ENCODE measurements at places on chromosomes 12 and 14.

DNA sequence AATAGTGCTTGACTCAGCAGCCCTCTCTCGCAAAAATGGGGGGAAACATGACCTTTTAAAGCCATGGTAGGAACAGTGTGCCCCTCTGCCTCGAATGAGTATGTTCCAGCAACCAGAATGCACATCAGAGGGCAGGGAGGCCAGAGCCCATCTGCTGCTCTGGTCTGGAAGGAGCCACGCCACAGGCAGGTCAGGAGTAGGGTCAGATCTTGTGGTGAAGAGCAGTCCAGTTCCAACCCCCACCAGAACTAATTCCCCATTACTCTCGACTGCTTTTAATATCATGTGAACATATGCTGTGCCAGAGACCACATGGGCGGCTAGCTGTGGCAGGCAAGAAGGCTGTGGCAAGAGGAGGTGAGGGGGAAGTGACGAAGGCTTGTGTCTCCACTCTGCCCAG is 34.6 kb upstream of the TMX1 start:
- no peak overlapping the region for H3K4me3 ChIP-seq
- H3K4me1 ChIP-seq, result no peaks in the 10 kb centered on the region
- H3K27me3 ChIP-seq, result no peaks in the 10 kb centered on the region
- no peak for DNase-seq

DNA sequence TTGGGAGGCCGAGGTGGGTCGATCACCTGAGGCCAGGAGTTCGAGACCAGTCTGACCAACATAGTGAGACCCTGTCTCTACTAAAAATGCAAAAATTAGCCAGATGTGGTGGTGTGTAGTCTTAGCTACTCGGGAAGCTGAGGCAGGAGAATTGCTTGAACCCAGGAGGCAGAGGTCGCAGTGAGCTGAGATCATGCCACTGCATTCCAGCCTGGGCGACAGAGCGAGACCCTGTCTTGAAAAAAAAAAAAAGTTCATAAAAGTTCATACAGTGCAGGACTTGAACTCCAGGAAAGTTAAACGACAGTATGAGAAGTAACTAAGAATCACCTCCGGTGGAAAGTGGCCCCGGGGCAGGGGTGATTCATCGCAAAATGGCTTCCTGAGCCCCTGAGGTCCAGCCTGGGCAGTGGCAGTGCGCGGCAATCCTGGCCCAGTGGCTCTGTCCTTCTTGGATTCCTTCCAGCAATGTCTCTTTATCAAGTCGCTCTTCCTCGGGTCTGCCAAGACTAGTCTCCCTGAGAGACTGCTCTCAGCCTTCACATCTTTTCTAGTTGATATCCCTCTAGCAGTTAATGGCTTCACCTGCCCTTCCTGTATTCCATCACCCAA is 16.7 kb upstream of the MAP1LC3B2 start:
- H3K36me3 ChIP-seq, result no peaks in the 10 kb centered on the region
- no peak overlapping the region for H3K27ac ChIP-seq
- peaks cover 8% of the 10 kb centered on the region for H3K4me1 ChIP-seq
- no peaks in the 10 kb centered on the region for H3K27me3 ChIP-seq
- no peak overlapping the region for H3K4me3 ChIP-seq

DNA sequence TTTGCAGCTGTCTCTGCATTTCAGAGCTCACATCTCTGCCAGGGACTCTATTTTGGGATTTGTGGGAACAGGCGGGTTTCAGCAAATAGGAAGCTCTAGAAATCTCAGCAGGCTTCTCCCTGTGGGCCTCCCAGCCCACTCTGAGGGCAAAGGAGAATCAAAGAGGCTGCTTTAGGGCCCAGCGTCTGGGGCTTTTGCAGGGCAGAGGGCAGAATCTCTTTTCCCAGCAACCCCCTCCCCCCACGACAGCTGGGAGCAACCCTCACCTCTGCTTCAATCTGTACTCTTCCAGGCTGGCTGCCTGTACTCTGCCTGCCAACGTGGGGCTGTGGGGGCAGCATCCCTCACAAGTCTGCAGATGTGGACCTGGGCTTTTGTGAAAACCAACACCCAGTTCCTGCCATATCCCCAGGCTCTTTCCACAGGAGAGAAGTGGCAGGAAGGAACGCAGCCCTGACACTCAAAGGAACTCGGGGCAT is 529.6 kb upstream of the TBX3 start:
- no peaks in the 10 kb centered on the region for H3K27me3 ChIP-seq
- H3K4me1 ChIP-seq, result no peaks in the 10 kb centered on the region
- no peaks in the 10 kb centered on the region for H3K36me3 ChIP-seq

GRCh38 chr12:15863984-15864383 is 18.2 kb upstream of the STRAP start:
- no peak overlapping the region for H3K27ac ChIP-seq
- peak; percentile 11 for DNase-seq
- H3K4me1 ChIP-seq, result no peaks in the 10 kb centered on the region
- no peaks in the 10 kb centered on the region for H3K36me3 ChIP-seq

GRCh38 chr14:89233184-89233583 is 183.8 kb downstream of the FOXN3 start:
- no peak overlapping the region for H3K4me3 ChIP-seq
- no peaks in the 10 kb centered on the region for H3K36me3 ChIP-seq
- no peaks in the 10 kb centered on the region for H3K27me3 ChIP-seq
- no peak for DNase-seq
- no peak overlapping the region for H3K27ac ChIP-seq
- peaks cover 8% of the 10 kb centered on the region for H3K4me1 ChIP-seq

GRCh38 chr14:28785096-28785952 is 18.7 kb downstream of the FOXG1 start:
- no peaks in the 10 kb centered on the region for H3K36me3 ChIP-seq
- no peak overlapping the region for H3K4me3 ChIP-seq
- no peaks in the 10 kb centered on the region for H3K4me1 ChIP-seq
- peaks cover 17% of the 10 kb centered on the region for H3K27me3 ChIP-seq

DNA sequence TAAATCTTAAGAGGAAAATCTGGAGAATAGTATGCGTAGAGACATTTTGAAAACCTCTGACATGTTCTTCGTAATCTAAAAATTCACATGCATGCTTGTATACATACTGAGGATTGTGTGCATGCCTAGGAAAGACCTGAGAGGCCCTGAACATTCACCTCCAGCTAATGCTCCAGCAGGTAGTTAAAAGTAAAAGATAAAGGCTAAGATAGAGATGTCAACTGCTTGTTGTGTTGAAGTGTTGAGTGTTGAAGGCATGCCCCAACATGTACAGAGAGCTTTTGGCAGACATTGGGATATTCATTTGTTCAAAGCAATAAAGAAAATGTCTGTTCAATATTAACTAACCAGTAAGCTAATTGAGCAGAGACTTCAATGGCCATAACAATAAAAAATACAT is 118.6 kb upstream of the SYT1 start:
- H3K27ac ChIP-seq, result no peak overlapping the region
- H3K36me3 ChIP-seq, result no peaks in the 10 kb centered on the region
- no peak for DNase-seq
- no peaks in the 10 kb centered on the region for H3K27me3 ChIP-seq

DNA sequence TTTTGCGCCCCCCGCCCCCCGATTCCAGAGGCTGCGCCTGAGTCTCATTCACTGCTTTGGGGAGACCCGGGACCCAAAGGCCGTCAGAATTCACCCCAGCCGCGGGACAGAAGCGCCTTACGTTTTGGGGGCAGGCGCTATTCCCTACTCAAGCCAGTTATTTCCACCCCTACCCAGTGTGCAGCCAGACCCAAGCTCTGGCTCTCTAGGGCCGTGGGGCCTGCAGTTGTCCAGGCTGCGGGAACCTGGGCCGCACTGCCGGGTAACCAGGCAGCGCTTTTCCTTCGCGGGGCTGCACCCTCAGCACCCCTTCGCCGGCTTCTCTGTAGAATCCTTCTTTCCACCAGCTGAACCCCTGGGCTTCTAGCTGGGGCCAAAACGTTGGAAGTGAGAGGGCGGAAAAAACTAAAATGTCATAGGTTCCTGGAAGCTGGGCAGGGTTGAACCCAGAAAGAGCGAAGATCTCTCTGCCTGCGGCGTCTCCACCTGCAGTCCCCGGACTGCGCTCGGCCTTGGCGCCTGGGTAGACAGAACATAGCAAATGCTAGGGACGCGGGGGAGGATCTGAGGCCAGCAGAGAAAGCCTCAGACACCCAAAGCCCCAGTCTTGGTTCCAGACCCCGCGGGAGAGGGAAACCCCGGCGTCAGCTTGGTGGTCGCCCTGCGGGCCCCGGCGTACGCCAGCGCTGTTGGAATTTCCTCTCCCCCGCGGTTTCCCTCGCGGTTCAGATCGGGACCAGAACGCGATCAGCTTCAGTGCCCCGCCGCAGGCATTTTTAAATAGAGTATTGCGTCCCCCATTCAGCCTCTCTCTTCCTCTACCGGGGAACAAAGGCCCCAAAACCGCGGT is 18.3 kb downstream of the TBX3 start:
- no peaks in the 10 kb centered on the region for H3K4me1 ChIP-seq
- no peaks in the 10 kb centered on the region for H3K36me3 ChIP-seq
- H3K4me3 ChIP-seq, result no peak overlapping the region
- DNase-seq, result no peak

GRCh38 chr14:93743270-93744060 is 44.8 kb downstream of the PRIMA1 start:
- no peaks in the 10 kb centered on the region for H3K4me1 ChIP-seq
- no peak for DNase-seq
- H3K36me3 ChIP-seq, result no peaks in the 10 kb centered on the region
- no peak overlapping the region for H3K4me3 ChIP-seq

GRCh38 chr12:10634427-10634826 is 21.0 kb upstream of the MAGOHB start:
- DNase-seq, result no peak
- no peak overlapping the region for H3K27ac ChIP-seq
- H3K4me1 ChIP-seq, result no peaks in the 10 kb centered on the region

- H3K4me3 ChIP-seq, result no peak overlapping the region
- no peak overlapping the region for H3K27ac ChIP-seq
- DNase-seq, result no peak
- H3K4me1 ChIP-seq, result peaks cover 7% of the 10 kb centered on the region
These were observed 7.9 kb upstream of the NAA25 start for GRCh38 chr12:112116232-112117060.

- no peaks in the 10 kb centered on the region for H3K36me3 ChIP-seq
- no peak for DNase-seq
- no peak overlapping the region for H3K4me3 ChIP-seq
- no peaks in the 10 kb centered on the region for H3K27me3 ChIP-seq
- H3K27ac ChIP-seq, result no peak overlapping the region
These were observed 162.4 kb upstream of the TMEM260 start for GRCh38 chr14:56417173-56417572.

DNA sequence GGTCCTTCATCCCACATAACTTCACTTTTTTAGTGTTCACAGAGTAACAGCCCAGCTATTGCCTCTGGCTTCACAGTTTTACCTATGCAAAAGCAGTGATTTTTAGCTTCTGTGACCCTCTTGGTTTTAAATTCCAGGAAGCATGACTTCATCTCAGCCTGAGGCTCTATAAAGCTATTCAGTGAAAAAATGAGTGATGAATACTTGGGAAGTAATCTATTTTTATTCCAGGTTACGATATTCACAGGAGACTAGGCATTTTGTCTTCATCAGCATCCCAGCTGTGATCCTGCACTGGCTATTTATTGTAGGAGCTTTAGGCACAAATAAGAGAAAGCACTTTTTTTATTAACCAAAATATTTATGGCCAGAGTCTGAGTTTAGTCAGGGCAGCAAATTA is 164.8 kb downstream of the SNAPC1 start:
- peaks cover 4% of the 10 kb centered on the region for H3K27me3 ChIP-seq
- DNase-seq, result no peak
- no peak overlapping the region for H3K27ac ChIP-seq

DNA sequence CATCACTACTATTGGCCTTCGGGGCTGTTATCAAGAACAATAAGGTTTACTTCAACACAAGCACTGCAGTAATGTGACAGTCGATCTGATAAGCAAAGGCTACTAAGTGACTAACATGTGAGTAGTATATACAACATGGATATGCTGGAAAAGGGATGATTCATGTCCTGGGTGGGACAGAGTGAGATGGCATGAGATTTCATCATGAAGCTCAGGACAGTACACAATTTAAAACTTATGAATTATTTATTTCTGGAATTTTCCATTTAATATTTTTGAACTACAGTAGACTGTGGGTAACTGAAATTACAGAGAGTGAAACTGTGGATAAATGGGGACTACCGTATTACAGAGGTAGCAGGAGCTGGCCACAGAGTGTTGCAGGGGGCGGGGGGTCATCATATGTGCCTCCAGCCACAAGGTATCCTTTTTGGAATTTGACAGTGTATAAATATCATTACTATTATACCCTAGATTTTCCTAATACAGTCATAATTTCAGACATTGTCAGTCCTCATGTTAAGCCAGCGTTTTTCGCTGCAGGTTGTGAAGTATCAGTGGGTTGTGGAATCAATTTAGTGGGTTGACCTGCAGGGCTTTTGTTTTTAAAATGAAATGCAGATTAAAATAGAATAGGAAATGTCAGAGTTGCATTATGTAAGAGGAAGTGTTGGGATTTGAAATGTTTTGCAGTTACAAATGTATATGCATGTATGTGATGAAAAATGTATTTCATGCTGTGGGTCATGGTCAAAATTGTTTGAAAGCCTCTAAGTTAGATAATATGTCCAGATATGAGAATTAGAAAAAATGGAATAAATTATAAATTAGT is 148.0 kb upstream of the NUDT4 start:
- no peak overlapping the region for H3K27ac ChIP-seq
- H3K4me1 ChIP-seq, result no peaks in the 10 kb centered on the region
- no peak for DNase-seq
- H3K36me3 ChIP-seq, result no peaks in the 10 kb centered on the region
- H3K27me3 ChIP-seq, result no peaks in the 10 kb centered on the region
- H3K4me3 ChIP-seq, result no peak overlapping the region

DNA sequence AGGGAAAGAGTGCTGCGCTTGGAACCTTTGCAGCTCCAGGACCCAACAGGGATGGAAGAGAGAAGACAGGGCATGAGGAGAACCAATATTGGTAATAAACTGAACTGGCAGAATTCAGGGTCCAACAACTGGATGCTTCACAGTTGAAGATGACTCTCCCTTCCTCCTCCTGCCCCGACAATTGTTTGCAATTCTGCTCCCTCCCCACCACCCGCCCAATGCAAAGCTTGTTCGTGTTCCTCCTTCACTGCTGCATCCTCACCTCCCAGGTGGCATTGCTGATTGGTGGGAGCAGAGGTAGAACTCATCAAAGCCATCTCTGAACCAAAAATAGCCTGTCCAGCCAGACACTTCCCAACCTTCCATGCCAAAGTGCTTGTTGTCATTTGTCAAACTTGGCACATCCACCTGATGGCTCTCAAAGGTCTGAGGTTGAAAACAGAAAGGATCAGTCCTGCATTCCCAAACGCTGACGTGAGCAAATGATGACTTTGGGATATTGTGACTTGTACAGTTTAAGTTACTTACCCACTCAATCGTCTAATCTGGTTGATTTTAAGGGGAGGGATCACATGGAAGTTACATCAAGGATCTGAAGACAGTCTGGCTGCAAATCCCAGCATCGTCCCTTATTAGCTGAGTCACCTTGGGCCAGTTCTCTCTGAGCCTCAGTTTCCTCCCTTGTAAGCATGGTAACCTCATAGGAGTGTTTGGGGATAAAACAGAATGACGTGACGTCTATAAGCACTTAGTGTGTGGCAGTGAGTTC is 242.6 kb upstream of the CRY1 start:
- H3K27me3 ChIP-seq, result no peaks in the 10 kb centered on the region
- no peak overlapping the region for H3K27ac ChIP-seq
- H3K4me3 ChIP-seq, result no peak overlapping the region

DNA sequence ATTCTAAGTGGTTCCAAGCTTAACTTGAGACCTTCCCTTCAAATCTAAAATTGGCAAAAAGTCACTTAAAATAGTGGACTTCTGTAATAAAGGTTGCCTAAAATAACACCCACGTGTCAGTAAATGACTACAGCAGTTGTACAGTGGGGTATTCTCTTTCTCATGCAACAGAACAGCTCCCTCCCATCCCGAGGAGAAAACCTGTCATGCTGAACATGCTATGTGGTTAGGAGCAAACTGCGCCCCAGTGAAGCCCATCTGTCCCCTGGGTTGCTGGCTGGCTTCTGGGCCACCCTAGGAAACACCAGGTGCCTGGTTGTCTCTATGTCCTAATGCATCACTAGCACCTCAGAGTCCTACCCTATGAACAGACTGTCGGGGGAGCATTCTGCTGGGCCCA is 2.7 kb downstream of the BTBD6 start:
- peaks cover 29% of the 10 kb centered on the region for H3K36me3 ChIP-seq
- H3K27me3 ChIP-seq, result no peaks in the 10 kb centered on the region
- no peak for DNase-seq

Data from CD4-positive, alpha-beta T cell (primary cell).